ENCODE measurements at places on chromosomes 7 and 10.

GRCh38 chr10:99418910-99419624, 11.4 kb downstream of the GOT1 start:
- no peak for DNase-seq
- H3K27ac ChIP-seq = no peak overlapping the region
- H3K4me3 ChIP-seq = no peak overlapping the region
- no peaks in the 10 kb centered on the region for H3K4me1 ChIP-seq
- H3K36me3 ChIP-seq = peaks cover 11% of the 10 kb centered on the region

DNA sequence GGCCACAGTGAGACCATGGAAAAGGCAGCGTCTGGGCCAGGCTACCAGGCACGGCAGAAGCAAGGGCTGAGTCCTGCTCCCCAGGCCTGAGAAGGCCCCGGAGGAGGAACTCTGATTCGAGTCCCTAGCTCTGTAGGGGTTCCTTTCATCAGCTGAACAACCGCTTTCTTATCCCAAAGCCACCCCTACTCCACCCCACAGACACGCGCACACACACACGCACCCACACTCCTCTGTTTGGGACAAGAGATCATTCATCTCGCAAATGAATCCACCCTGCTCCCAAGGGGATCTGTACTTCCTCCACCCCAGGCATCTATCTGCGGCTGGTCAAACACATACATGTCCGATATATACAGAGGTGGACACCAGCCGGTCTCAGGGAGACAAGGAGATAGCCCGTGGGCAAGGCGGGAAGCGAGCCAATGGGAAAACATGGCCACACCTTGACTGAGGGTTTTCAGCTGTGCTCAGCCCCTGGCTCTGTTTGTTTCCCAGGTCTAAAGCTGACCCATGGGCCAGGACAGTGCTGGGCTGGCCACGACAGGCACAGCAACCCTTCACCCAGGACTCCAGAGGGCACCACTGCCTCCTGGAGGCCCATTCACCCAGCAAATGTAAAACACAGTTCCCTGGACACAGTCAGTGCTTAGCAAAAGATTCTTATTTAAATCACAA, 7.3 kb downstream of the ZCCHC24 start:
- peak; percentile 50 for DNase-seq
- H3K4me3 ChIP-seq = no peak overlapping the region
- H3K4me1 ChIP-seq = peaks cover 69% of the 10 kb centered on the region
- peak overlapping the region; percentile 95 for H3K27ac ChIP-seq

DNA sequence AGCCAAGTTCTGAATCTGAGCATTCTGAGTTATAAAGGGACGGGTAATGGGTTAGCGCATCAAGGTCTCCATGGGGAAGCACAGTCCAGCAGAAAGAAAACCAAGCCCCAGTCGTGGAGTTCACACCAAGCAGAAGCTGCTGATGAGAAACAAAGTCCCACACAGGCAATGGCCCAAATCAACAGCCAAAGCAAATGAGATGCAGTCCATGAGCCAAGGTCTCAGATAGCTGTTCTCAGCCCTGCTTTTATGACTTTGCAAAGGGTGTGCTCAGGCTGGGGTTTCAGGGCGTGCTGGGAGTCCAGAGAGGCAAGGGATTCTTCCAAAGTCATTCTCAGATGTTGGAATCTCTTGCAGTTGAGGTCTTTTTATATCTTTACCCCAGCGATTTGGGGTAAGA, 32.0 kb downstream of the THNSL1 start:
- no peaks in the 10 kb centered on the region for H3K36me3 ChIP-seq
- H3K4me3 ChIP-seq = no peak overlapping the region
- peaks cover 13% of the 10 kb centered on the region for H3K4me1 ChIP-seq
- no peak for DNase-seq
- H3K27me3 ChIP-seq = no peaks in the 10 kb centered on the region

GRCh38 chr7:140883378-140883777, 41.4 kb downstream of the BRAF start:
- H3K27me3 ChIP-seq = no peaks in the 10 kb centered on the region
- no peaks in the 10 kb centered on the region for H3K4me1 ChIP-seq
- no peaks in the 10 kb centered on the region for H3K36me3 ChIP-seq

- H3K4me1 ChIP-seq = peaks cover 68% of the 10 kb centered on the region
- no peaks in the 10 kb centered on the region for H3K36me3 ChIP-seq
- H3K27ac ChIP-seq = peak overlapping the region; percentile 99
- H3K4me3 ChIP-seq = peak overlapping the region; percentile 53
Observed at GRCh38 chr10:79398642-79399041, 46.8 kb downstream of the ZCCHC24 start.

DNA sequence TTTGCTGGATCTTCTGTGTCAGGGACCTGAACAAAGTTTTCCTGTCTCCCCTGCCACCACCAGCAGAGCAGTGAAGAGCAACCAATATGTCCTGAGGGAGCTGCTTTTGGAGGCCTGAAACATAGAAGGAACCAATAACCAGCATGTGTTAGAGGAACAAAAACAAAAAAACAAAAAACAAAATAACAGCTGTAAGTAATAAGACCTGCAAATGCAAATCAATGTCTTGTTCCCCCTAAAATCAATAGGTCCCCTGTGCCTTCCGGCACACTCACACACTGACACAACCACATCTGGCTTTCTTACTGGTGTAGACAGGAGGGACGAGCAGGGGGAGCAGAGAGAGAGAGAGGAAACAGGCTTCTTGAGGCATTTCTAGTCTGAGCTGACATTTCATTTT, 94.1 kb downstream of the NRG3 start:
- no peak for DNase-seq
- H3K36me3 ChIP-seq = no peaks in the 10 kb centered on the region
- H3K27ac ChIP-seq = no peak overlapping the region
- no peaks in the 10 kb centered on the region for H3K27me3 ChIP-seq

- H3K4me3 ChIP-seq = no peak overlapping the region
- H3K27ac ChIP-seq = no peak overlapping the region
- no peaks in the 10 kb centered on the region for H3K36me3 ChIP-seq
- no peak for DNase-seq
- H3K4me1 ChIP-seq = no peaks in the 10 kb centered on the region
Observed at GRCh38 chr7:132154695-132155471, 421.4 kb downstream of the PLXNA4 start.

- no peak overlapping the region for H3K27ac ChIP-seq
- no peaks in the 10 kb centered on the region for H3K36me3 ChIP-seq
- no peaks in the 10 kb centered on the region for H3K4me1 ChIP-seq
- H3K4me3 ChIP-seq = no peak overlapping the region
Observed at GRCh38 chr10:67173787-67174186, 248.0 kb downstream of the LRRTM3 start.

DNA sequence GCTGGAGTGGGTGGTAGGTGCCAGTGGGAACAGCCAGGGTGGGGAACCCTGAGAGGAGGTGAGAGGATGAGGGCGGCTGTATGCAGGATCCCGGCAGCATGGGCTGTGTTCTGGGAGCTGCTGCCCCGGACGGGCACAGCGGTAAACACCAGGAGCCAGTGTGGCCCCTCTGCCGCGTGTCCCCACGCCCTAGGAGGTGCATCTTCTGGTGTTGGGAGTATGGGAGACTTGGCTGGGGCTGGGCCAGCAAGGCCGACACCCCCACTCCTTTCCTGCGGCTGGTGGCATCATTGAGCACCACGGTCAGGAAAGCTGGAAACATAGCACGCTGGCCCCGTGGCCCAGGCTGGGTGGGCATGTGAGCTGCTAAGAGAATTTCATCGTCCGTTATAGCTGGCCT, 24.4 kb upstream of the JAKMIP3 start:
- no peak for DNase-seq
- no peak overlapping the region for H3K4me3 ChIP-seq
- no peaks in the 10 kb centered on the region for H3K4me1 ChIP-seq
- peaks cover 36% of the 10 kb centered on the region for H3K27me3 ChIP-seq
- H3K36me3 ChIP-seq = no peaks in the 10 kb centered on the region

- no peak overlapping the region for H3K4me3 ChIP-seq
- H3K27ac ChIP-seq = no peak overlapping the region
- H3K4me1 ChIP-seq = no peaks in the 10 kb centered on the region
Observed at GRCh38 chr10:113914956-113915355, 60.5 kb downstream of the NHLRC2 start.

GRCh38 chr7:6359734-6360133, 87.3 kb upstream of the CYTH3 start:
- no peak overlapping the region for H3K27ac ChIP-seq
- no peak overlapping the region for H3K4me3 ChIP-seq
- H3K4me1 ChIP-seq = no peaks in the 10 kb centered on the region
- H3K36me3 ChIP-seq = no peaks in the 10 kb centered on the region

DNA sequence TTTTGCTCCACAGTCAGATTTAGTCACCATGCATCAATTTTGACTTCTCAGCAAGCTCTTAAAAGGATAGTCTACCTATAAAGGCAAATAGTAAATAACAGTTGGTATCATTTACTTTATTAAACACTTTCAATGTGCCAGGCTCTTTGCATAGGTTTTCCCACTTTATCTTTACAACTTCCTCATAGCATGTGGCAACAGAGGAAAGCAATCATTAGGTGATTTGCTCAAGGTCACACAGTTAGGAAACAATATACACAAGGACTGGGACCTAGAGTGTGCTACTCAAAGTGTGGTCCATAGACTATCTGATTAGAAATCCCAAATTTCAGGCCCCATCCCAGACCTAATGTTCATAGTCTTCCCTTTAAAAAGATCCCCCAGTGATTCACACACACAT, 212.3 kb downstream of the MTERF1 start:
- H3K27ac ChIP-seq = no peak overlapping the region
- H3K4me3 ChIP-seq = no peak overlapping the region
- DNase-seq = no peak
- H3K27me3 ChIP-seq = 0 out of 2 replicates have a peak, but pooled peaks cover 2% of the 10 kb centered on the region
- no peaks in the 10 kb centered on the region for H3K4me1 ChIP-seq
- no peaks in the 10 kb centered on the region for H3K36me3 ChIP-seq

DNA sequence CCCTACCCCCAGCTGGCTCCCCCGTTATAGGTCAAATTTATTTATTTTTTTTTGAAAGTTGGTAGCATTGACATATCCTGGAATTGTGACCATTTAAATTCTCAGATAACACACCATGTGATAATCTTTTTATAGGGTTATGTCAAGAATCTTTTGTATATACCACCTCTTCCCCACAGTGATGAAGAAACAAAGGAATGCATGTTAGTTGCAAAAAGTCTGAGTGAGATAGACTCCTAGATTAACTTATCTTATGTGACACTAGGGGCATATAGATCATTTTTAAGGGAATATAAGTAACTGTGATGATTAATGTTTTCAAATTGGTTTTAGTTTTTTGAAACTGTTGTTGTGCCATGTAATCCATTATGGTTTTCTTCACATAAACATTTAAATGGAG, 68.3 kb downstream of the MLLT10 start:
- H3K27ac ChIP-seq = no peak overlapping the region
- no peak overlapping the region for H3K4me3 ChIP-seq
- peaks cover 4% of the 10 kb centered on the region for H3K36me3 ChIP-seq
- no peaks in the 10 kb centered on the region for H3K27me3 ChIP-seq
- DNase-seq = no peak

- H3K27me3 ChIP-seq = no peaks in the 10 kb centered on the region
- H3K27ac ChIP-seq = peak overlapping the region; percentile 98
- H3K36me3 ChIP-seq = peaks cover 5% of the 10 kb centered on the region
- peaks cover 34% of the 10 kb centered on the region for H3K4me1 ChIP-seq
- peak; percentile 72 for DNase-seq
Observed at GRCh38 chr7:143381427-143382125, 431 bp downstream of the ZYX start.

GRCh38 chr10:45575966-45576597, 96.5 kb downstream of the ZFAND4 start:
- no peaks in the 10 kb centered on the region for H3K36me3 ChIP-seq
- H3K27me3 ChIP-seq = no peaks in the 10 kb centered on the region
- H3K4me3 ChIP-seq = no peak overlapping the region
- H3K4me1 ChIP-seq = no peaks in the 10 kb centered on the region

- H3K27ac ChIP-seq = no peak overlapping the region
- H3K27me3 ChIP-seq = no peaks in the 10 kb centered on the region
- H3K36me3 ChIP-seq = no peaks in the 10 kb centered on the region
Observed at GRCh38 chr7:87129332-87129731, 22.9 kb upstream of the DMTF1 start.

DNA sequence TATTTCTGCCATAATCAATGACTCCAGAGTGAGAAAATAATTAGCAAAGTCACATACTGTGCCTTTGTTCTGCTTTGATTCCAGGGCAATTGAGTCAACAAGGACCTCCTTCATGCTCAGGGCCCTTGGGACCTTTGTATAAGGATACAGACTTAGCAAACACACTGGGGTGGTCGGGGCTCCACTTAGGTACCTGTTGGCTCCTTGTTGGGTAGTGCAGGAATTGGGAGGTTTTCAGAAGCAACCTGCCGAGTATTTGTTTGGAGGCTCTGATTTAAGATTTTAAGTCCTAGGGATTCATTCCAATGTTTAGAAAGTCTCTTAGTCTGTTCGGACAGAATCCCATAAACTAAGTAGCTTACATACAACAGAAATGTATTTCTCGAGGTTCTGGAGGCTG, 3.0 kb downstream of the ADCK2 start:
- no peak overlapping the region for H3K4me3 ChIP-seq
- no peak for DNase-seq
- no peaks in the 10 kb centered on the region for H3K36me3 ChIP-seq
- H3K4me1 ChIP-seq = peaks cover 12% of the 10 kb centered on the region
- no peak overlapping the region for H3K27ac ChIP-seq
- no peaks in the 10 kb centered on the region for H3K27me3 ChIP-seq

DNA sequence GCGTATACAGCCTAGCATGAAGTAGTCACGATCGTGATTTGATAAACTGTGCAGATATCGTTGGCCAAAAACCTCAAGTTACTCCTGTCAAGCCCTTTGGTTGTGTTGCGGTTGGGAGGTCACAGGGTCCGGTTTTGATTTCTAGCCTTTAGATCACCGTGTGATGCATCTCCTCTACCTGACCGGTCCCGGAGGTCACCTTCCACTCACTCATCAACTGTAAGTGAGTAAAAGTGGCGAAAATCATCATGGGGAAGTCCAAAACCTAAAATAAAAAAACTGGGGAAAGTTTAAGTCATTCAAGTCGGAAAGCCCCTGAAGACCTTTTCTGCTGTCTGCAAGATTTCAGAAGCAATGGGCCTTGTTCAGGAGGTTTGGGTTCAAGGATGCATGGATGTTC, 62.8 kb downstream of the ADARB2 start:
- no peak for DNase-seq
- no peaks in the 10 kb centered on the region for H3K36me3 ChIP-seq
- H3K4me3 ChIP-seq = no peak overlapping the region
- no peaks in the 10 kb centered on the region for H3K27me3 ChIP-seq
- H3K4me1 ChIP-seq = no peaks in the 10 kb centered on the region
- no peak overlapping the region for H3K27ac ChIP-seq

DNA sequence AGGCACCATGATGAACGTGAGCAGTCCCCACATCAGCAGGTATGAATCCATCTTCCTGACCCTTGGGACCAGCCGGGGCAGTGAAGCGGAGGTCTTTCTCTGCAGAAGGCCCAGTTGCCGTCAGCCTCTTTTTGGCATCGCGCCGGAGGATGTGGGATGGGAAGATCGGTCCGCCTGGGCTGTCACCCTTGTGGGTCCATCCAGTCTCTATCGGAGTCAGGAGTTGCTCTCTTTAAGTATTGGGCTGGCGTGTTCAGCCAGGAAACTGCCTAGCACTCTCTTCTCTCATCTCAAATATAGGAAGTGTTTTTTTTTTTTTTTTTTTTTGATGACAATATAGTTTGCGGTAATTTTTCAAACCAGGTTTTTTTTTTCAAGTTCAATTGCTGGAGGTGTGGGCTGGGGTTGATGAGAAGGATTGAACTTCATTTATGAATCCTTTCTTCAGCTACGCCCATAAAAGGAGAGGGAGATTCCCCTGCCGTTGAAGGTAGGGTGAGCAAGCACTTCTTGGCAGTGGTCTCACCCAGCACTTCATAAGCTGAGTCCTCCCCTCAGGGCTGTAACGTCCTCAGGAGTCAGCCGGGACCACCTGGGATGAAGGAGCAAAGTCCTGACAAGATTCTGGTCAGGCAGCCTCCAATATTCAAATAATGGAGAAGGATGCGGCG, at the start of gene IL2RA:
Gene IL2RA, minus strand, starts transcription at position 267 of the 671 bp plus-strand sequence. Its CDS starts 216 bp downstream, at position 51.
- H3K36me3 ChIP-seq = no peaks in the 10 kb centered on the region
- no peaks in the 10 kb centered on the region for H3K4me1 ChIP-seq
- peaks cover 43% of the 10 kb centered on the region for H3K27me3 ChIP-seq

Data from GM23248 (cell line).